ENCODE measurements at places on chromosomes 7 and 10.

DNA sequence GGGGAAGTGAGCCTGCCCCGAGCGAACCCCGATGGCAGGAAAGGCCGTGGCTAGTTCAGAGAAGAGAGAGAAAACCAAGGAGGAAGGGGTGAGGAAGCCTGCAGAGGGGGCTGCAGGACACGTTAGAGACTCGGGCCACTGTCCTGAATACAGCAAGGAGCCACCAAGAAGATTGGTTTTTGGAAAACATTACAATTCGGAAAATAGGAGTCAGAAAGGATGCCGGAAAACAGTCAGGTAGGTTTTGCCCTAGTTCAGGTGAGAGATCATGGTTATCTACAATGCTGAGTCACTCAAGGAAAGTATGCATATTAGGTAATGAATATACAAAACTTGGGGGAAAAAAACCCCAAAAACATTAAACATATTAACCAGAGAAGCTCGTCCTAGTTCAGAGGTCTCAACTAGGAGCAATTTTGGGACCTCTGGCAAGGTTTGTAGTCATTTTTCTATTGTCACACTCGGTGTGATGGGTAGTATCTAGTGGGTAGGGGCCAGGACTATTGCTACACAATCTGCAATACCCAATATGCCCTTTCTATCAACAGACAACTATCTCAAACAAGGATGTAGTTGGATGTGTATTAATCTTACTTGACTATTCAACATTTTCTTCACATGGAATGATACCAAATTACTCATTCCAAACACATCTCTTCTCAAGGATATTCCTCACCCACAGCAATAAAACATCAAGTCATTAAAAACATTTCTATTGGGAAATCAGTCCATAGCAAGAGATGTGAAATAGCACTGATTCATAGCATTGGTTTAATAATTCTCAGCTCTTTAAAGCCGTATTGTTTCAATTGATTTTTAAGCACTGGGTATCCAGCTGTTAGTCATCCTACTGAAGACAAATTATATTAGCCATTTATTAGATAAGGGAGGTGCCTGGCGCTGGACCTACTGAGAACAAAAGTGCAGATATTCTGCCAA lies 74.4 kb upstream of the RSU1 start:
- DNase-seq: peak; percentile 86

DNA sequence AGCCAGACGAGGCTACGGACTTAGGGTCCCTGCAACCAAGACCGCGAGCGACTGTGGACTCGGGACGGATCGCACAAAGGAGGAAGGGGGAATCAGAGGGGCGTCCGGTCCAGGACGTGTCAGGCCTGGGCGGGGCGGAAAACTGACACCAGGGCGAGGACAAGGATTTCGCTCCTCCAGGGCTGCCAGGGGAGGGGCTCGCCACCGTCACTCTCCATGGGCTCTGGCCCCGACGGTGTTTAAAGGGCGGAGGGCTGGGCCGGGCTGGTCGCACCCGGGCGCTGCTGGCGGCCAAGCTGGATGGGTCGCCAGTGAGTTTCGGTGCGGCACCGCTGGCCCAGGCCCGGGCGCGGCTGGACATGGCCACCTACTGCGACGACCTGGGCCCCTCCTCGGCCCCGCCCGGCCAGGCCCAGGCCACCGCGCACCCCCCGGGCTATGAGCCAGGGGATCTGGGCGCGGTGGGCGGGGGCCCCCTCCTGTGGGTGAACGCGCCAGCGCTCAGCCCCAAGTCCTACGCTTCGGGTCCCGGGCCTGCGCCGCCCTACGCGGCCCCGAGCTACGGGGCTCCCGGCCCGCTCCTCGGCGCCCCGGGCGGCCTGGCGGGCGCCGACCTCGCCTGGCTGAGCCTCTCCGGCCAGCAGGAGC lies at the start of gene FOXI2:
Gene FOXI2 (plus strand): TSS at position 271 of the 648 bp plus-strand sequence. CDS start 89 bp downstream, at position 360.
- DNase-seq: no peak

- peak; percentile 73 for DNase-seq
These were observed 68.9 kb upstream of the HDAC9 start for GRCh38 chr7:18426564-18427226.

DNA sequence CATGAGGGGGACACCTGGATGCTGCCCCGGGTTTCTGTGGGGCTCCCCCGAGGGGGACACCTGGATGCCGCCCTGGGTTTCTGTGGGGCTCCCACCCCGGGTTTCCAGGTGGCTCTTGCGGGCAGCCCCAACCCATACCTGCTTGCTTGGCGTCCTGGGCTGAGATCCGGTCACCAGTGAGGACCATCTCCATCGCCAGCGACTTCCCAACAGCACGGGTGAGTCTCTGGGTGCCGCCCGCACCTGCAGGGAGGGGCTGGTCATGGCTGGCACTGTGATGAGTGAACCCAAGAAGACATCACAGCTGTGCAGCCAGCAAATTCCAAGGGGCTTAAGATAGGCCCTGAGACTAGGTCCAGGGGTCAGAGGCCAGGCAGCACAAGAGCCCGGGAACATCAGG lies 6.4 kb downstream of the ECHS1 start:
- no peak for DNase-seq

GRCh38 chr7:117017702-117018266 lies 64.5 kb downstream of the ST7 start:
- DNase-seq: no peak

- no peak for DNase-seq
These were observed 117.3 kb downstream of the BMPER start for GRCh38 chr7:34022626-34023025.

DNA sequence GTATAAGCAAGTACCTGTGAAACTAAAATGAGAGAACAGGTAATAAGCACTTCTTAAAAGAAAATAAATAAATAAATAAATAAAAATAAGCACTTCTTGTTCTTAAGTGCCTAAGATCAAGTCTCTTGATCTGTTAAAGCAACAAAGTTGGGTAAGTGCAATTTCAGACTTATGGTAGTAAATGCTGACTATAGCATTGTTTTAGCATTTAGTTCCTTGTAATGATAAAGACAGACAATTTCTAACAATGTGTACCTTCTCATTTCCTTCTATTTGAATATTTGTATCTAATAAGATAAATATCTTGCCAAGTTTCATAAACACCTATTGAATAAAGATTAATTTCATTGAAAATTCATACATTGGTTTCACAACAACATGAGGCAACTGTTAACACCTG lies 87.4 kb downstream of the GALNT11 start:
- DNase-seq: no peak

DNA sequence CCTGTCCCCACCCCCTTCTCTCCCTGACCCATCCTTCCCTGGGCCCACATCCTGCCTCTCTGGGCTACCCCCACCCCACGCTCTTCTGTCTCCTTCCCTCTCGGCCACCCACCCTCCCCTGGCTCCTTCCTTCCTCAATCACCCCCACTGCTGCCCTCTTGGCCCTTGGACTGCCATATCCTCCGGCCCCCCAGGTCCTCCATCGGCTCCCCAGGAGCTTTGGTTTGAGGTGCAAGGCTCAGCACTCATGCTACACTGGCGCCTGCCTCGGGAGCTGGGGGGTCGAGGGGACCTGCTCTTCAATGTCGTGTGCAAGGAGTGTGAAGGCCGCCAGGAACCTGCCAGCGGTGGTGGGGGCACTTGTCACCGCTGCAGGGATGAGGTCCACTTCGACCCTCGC lies 10.9 kb downstream of the EPHB6 start:
- no peak for DNase-seq

DNA sequence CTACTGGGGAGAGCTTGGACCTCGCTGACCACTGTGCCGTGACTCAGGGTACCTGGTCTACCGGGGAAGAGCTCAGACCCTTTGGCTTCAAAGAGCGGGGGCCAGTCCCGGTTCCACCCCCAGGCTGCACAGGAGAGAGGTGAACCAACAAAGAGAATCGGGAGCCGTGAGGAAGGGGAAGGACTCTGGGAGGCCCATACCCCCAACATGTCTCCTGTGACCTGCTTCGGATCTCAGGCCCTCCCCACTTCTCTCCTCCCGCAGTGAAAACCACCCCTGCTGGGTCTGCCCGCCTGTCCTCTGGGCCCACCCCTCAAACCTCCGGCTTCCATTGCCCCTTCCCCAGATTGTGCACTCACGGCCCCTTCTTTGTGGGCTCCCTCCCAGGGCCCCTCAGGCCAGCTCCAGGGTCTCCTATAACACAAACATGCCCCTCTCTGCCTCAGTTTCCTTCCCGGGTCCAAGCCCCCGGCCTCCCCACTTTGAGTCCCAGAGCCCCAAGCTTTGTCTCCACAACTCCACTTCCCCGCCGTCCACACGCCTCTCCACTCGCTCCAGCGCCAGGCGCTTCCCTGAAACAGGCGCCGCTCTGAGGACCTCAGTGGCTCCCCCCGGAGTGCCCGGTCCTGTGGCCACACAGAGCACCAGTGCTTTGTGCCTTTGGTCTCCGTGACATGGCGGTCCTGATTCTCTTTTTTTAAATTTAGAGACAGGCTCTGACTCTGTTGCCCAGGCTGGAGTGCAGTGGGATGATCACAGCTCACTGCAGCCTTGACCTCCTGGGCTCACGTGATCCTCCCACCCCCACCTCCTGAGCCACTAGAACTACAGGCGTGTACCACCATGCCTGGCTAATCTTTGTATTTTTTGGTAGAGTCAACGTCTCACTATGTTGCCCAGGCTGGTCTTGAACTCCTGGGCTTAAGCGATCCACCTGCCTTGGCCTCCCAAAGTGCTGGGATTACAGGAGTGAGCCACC lies 7.5 kb upstream of the INTS1 start:
- no peak for DNase-seq

DNA sequence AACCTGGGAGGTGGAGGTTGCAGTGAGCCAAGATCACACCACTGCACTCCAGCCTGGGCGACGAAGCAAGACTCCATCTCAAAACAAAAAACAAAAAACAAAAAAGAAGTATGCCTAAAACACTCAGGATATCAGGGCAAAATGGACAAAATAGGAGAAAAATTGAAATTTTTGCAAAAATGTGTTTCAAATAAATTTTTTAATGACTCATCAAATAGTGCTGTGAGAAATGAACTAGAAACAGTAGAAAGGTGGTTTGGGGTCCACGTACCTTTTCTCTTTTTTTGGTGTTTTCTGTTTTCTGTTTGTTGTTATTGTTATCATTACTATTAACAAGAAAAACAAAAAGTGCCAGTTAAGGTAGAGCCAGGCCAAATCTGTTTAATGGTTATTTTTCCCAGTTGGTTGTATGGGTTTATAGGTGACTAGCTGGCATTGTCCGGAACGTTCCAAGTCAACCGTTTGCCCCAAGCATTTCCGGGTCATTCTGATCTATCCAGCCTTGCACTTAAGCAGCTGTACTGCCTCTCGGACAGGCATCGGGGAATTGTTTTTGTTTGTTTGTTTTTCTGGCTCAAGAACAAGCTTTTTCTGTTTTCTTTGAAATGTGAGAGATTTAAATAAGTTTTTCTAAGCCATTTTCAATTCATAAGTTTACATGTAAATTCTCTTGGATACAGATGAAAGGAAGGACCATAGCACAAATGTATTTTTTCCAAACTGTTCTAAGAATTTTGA lies 157.0 kb upstream of the NEBL start:
- no peak for DNase-seq

DNA sequence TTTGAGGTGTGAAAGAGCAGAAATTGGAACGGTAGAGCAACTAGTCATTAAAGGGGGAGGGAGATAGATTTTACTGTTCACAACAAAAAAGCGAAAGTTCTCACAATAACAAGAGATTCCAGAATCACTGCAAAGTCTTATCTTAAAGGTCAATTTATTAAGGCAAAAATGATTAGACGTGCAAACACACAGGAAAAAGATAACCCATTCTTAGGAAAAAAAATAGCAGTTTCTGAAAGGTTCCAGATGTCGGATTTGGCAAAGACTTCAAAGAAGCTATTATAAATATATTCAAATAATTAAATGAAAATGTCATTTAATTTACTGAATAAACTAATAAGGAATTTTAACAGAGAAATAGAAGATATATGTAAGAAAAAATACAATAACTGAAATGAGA lies 70.8 kb upstream of the GNAI1 start:
- no peak for DNase-seq

GRCh38 chr10:114849674-114850073 lies 28.1 kb downstream of the FHIP2A start:
- DNase-seq: no peak
